Fibroblast of the aortic adventitia (primary cell): ENCODE measurements at places on chromosomes 13 and 19.
A peak's percentile ranks its signal among the peaks of the same experiment; 100 is the strongest.

GRCh38 chr19:58554494-58555368, at the start of gene CHMP2A:
Gene CHMP2A, minus strand, starts transcription at chr19:58555105. Its CDS starts 893 bp downstream, at chr19:58554212.
- peak; percentile 96 for DNase-seq

DNA sequence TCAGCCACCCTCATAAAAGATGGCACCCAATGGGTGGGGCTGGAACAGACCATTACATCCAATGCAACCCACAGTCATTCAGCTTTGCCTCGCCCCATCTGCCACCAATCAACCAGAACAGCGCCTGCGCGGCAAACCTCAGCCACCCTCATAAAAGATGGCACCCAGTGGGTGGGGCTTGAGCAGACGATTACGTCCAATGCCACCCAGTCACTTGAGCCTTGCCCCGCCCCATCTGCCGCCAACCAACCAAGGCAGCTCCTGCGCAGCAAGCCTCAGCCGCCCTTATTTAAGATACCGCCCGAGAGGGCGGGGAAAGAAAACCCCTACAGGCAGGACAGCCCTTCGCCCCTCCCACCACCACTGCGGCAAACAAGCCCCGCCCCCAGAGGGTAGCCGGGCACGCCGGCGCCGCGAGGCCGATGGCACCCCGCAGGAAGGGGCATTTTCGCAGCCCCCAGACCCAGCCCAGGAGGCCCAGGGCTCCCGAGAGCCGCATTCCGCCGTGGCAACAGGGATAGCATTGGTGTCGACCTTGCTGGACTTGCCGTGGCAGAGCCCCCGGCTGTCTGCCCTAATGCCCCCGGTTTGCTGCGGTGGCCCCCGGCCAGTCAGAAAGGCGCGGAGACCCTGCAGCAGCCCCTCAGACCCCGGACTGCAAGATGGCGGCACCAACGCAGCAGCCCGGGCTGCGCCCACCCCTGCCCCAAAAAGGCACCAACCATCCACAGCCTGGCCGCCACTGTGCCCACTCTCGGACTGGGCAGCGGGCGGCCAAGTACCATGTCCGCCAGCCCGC, 675 bp downstream of the PEG3 start:
- no peak for DNase-seq

DNA sequence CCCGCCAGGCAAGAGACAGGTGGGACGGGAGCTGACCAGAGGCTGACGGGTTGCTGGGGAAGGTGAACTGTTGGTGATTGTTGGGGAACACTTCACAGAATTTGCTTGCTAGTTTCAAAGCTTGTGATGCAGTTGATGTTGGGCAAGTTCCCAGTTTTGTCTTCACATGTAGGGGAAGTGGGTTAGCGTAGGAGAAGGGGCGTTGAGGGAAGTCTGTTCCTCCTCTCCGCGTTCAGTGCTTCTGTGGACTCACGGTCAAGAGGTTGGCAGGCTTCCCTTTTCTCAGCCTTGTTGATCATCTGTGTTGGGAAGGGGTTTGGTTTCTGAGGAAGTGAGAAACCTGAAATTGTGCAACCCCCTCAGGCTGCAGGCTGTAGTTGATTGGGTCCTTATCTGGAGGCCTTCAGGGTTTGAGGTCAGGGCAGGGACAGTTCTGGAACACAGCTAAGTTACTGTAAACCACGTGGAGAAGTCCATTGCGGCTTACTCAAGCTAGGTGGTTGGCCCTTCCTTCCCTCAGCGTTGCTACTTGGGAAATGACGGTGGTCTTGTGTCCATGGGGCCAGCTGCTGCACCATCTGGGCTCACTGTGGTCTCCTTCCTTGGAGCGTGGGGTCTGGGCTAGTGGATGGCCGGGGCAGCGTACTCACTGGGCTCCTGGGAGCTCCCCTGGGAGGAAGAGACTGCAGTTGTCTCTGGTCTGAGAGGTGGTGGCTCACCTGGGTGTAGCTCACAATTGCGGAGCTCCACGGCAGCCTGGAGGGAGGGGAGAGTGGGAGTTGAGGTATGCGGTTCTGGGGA, 7.5 kb downstream of the RPS9 start:
- peak; percentile 88 for DNase-seq

GRCh38 chr13:25371875-25372283, at the start of gene ATP8A2:
Gene ATP8A2, plus strand, starts transcription at chr13:25371974. Its CDS starts 239 bp downstream, at chr13:25372213.
- no peak for DNase-seq

DNA sequence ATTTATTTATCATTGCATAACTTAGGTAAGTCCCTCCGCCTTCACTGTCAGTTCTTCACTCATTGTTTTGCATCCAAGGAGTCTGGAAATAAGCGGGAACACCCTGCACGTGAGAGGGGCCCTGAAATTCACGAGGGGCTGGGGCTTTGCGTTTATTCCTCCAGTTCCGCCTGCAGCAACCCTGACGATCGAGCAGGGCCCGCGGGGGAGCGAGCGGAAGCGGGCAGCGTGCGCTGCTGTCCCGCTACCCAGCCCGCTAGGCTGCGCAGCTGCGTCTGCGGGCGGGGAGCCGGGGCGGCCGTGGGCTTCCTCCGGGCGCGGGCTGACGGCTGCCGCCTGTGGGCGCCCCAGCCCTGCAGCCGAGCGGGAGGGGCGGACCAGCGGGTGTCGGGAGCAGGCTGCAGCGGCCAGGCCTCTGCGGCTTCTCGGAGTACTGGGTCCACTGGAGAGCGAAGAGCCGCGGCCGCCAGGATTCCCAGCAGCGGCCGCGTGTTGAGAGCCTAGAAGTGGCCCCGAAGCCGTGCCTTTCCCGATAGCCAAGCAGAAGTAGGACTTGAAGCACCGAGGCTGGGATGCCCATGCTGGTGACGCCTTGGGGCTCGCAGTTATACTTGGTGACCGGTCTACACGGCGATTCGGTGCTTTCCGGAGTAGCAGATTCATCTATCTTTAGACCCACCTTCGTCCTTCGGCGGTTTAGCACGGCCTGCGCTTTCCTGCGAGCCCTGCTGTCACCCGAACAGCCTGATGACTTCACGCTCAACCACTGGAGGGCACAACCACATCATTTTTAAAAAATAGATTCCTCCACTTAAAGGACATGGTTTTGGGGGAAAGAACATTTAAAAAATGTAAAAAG, 32.9 kb upstream of the SACS start:
- peak; percentile 86 for DNase-seq

- no peak for DNase-seq
Observed at GRCh38 chr19:30881281-30881680, 468.0 kb downstream of the TSHZ3 start.

DNA sequence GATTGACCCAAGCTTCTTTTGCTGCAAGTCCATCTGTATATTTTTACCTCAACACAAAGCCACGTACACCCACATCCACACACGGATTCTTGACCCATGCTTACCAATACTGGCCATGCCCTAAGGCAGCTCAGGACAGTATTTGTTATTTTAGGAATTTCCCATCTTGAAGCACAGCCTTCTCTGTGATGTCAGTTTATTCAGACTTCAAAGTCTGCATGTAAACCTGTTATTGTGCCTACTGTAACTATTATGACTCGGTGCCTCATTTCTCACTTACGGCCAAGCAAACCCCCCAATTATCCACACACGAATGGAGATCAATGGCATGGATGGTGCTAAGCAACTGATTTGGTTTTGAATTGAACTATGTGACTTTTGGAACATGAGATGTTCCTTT, 17.5 kb downstream of the CLDN10 start:
- DNase-seq, result no peak

- DNase-seq, result peak; percentile 36
Observed at GRCh38 chr19:7522923-7523667, 671 bp downstream of the MCOLN1 start.

- no peak for DNase-seq
Observed at GRCh38 chr19:47343194-47343802, 5.8 kb upstream of the DHX34 start.

- DNase-seq, result peak; percentile 92
Observed at GRCh38 chr13:37701972-37702371, 103.4 kb upstream of the POSTN start.

DNA sequence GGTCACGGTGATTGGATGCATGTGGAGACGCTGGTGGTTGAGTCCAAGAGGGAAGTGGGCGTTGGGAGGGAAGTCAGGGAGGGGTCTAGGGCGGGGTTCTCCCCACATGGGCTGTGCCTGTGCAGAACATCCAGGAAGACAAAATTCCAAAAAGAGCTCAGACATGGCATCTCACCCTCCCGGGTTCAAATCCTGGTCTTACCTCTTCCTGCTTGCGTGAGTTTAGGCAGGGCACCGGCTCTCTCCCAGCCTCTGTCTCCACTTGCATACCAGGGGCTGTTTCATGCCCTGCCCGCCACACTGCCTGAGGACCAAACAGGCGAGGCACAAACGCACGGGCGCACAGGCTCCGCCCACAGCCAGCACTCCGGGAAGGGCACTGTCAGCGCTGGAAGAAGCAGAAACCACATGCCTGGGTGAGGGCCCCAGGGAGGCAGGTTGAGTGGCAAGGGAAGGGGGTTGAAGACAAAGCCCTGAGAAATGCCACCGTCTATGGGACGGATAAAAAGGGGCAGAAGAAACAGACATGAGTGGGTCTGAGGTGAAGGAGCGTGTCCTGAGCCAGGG, 123.6 kb upstream of the SOX1 start:
- DNase-seq, result no peak
